ENCODE measurements at places on chromosomes 2 and 18. TPM values are rescaled to one million over a fixed set of nuclear protein-coding genes. Genes with fewer than 3 reads are reported as not detected.

Gene EXOC6B
- total RNA-seq = 7.6 TPM

Gene CCDC178
- not detected for total RNA-seq

Gene ABCG5
- not detected for total RNA-seq

Gene UPP2
- total RNA-seq = not detected

Gene SFT2D3
- total RNA-seq = 4.4 TPM

Gene TEX44
- not detected for total RNA-seq

Gene PLEKHH2
- 0.64 TPM for total RNA-seq

Gene TRIB2
- total RNA-seq = 5.0 TPM

Gene RAB17
- 0.40 TPM for total RNA-seq

Gene TCF7L1
- total RNA-seq = 0.06 TPM

Gene KLHL30
- total RNA-seq = not detected

Gene TBR1
- not detected for total RNA-seq

Gene LIMS3
- total RNA-seq = 0.72 TPM

Gene RAD51AP2
- total RNA-seq = not detected

Gene PDE1A
- total RNA-seq = not detected

Gene TUBB8B
- not detected for total RNA-seq

Gene ANTXR1
- total RNA-seq = 0.91 TPM

Gene ODC1
- total RNA-seq = 367 TPM

Gene TMEM163
- total RNA-seq = not detected

Gene CKAP2L
- total RNA-seq = 25.8 TPM

Gene ASAP2
- 0.12 TPM for total RNA-seq

Gene OTX1
- not detected for total RNA-seq

Gene AQP4
- total RNA-seq = not detected

Gene SLC5A7
- total RNA-seq = not detected

Gene CNOT11
- total RNA-seq = 60.7 TPM

Gene COL4A3
- total RNA-seq = not detected

Gene ATP6V1B1
- not detected for total RNA-seq

Gene MERTK
- total RNA-seq = 0.44 TPM

Gene CDK15
- total RNA-seq = not detected

Gene TMEM182
- total RNA-seq = 4.5 TPM

Gene NT5C1B
- total RNA-seq = not detected

Gene KIF3C
- 3.7 TPM for total RNA-seq

Gene PLEK
- 2.2 TPM for total RNA-seq

Gene TMEM247
- total RNA-seq = not detected

Gene RGPD4
- total RNA-seq = 0.64 TPM

Gene PDE11A
- 0.10 TPM for total RNA-seq

Gene CHRND
- not detected for total RNA-seq

Gene SYT4
- total RNA-seq = not detected

Gene SP5
- total RNA-seq = not detected

Gene SEPTIN2
- total RNA-seq = 265 TPM

Gene ARHGAP25
- 47.4 TPM for total RNA-seq

Gene FZD7
- total RNA-seq = 0.68 TPM

Gene CAVIN2
- not detected for total RNA-seq

Gene ALPG
- not detected for total RNA-seq

Gene AGFG1
- 162 TPM for total RNA-seq

Gene BCL2
- 67.3 TPM for total RNA-seq

Gene MSH6
- total RNA-seq = 163 TPM

Gene DNER
- not detected for total RNA-seq

Gene LYPD6B
- not detected for total RNA-seq

Gene FABP1
- total RNA-seq = not detected

Gene POU3F3
- not detected for total RNA-seq

Gene COLEC12
- total RNA-seq = not detected

Gene VSNL1
- not detected for total RNA-seq

Gene C2orf80
- not detected for total RNA-seq

Gene AKAIN1
- not detected for total RNA-seq

Gene POTEI
- total RNA-seq = not detected

Gene CCDC74B
- 0.72 TPM for total RNA-seq

Gene TCF23
- total RNA-seq = not detected

Gene SATB2
- 0.28 TPM for total RNA-seq

All from activated naive CD8-positive, alpha-beta T cell treated with anti-CD3 and anti-CD28 coated beads for 36 hours (primary cell).